ENCODE measurements at places on chromosomes 7 and 10.

- DNase-seq, result no peak
Observed at GRCh38 chr7:137992550-137993394, 9.1 kb downstream of the CREB3L2 start.

DNA sequence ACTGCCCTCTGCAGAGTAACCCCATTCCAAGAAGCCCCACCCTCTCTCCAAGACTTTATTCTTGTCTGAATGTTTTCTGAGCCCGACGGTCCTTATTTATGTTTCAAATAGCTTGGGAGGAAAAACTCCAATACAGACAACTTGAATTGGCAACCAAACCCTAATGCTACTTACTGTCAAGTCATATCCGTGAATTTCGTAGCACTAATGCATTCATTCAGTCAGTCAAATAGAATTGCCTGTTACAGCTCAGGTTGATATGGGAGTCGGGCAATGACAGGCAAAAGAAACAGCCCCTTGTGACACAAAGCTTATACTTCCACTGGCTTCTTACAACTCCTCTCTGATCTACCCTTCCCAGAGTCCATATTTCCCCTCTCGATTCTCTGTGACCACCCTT, 58.5 kb upstream of the LRGUK start:
- DNase-seq, result no peak

GRCh38 chr10:26890956-26891355, 30.2 kb upstream of the ABI1 start:
- DNase-seq, result no peak

DNA sequence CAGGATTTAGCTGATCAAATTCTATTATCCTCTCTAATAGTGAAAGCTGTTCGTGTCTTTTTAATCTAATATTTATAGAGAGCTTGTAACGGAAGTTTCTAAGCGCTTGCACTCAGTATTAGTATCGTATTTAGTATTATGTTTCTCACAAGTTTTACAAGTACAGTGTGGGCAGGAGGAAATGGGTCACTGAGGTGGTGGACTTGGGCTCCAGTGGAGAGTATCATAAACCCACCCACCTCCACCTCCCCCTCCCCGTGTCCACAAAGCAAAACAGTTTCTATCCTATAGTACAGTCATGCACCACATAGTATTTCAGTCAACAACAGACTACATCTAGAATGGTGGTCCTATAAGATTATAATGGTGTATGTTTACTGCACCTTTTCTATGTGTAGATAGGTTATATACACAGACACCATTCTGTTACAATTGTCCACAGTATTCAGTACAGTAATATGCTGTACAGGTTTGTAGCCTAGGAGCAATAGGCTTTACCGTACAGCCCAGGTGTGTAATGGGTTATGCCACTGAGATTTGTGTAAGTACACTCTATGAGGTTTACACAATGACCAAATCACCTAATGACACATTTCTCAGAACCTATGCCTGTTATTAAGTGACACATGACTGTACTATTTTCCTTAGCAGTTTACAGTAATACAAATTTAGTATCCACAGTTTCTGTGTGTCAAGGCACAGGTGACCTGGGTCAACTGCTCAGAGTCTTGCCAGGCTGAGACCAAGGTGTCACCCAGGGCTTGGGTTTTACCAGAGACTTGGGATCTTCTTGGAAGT, 1021.3 kb upstream of the C7orf33 start:
- no peak for DNase-seq

All from coronary artery (tissue), 2 donors.